ENCODE measurements at places on chromosomes 5 and 9. TPM values are rescaled to one million over a fixed set of nuclear protein-coding genes. Genes with fewer than 3 reads are reported as not detected.

DNAH5 gene
- total RNA-seq, result not detected

QRFP gene
- total RNA-seq, result not detected

IFNA10 gene
- not detected for total RNA-seq

TMOD1 gene
- total RNA-seq, result 0.35 TPM

CTSV gene
- total RNA-seq, result 0.46 TPM

ESM1 gene
- total RNA-seq, result not detected

CHSY3 gene
- not detected for total RNA-seq

PCDHGC4 gene
- not detected for total RNA-seq

PTGS1 gene
- not detected for total RNA-seq

ADCY2 gene
- total RNA-seq, result not detected

CDH6 gene
- not detected for total RNA-seq

IFNK gene
- not detected for total RNA-seq

MSX2 gene
- not detected for total RNA-seq

IFNA1 gene
- not detected for total RNA-seq

SYNPO gene
- total RNA-seq, result 0.05 TPM

GAPVD1 gene
- total RNA-seq, result 53.6 TPM

F2RL1 gene
- 0.89 TPM for total RNA-seq

NEUROG1 gene
- not detected for total RNA-seq

MIGA2 gene
- 33.8 TPM for total RNA-seq

FAXDC2 gene
- not detected for total RNA-seq

FXN gene
- 27.2 TPM for total RNA-seq

CSF2 gene
- total RNA-seq, result 4.7 TPM

DNM1 gene
- 1.0 TPM for total RNA-seq

PRSS3 gene
- total RNA-seq, result not detected

CYLC2 gene
- not detected for total RNA-seq

CCDC152 gene
- 5.2 TPM for total RNA-seq

GLDC gene
- 0.69 TPM for total RNA-seq

NDUFA8 gene
- total RNA-seq, result 33.7 TPM

KLF4 gene
- 0.25 TPM for total RNA-seq

PPP1R26 gene
- 0.67 TPM for total RNA-seq

S1PR3 gene
- 0.15 TPM for total RNA-seq

SGCD gene
- not detected for total RNA-seq

DDX46 gene
- total RNA-seq, result 73.6 TPM

ARHGEF39 gene
- total RNA-seq, result 11.8 TPM

KCTD16 gene
- total RNA-seq, result 0.15 TPM

PCDHGA5 gene
- 0.05 TPM for total RNA-seq

CLTA gene
- 158 TPM for total RNA-seq

SLC22A4 gene
- total RNA-seq, result not detected

SPAG8 gene
- total RNA-seq, result 2.5 TPM

BTF3 gene
- total RNA-seq, result 693 TPM

CYSRT1 gene
- total RNA-seq, result 0.35 TPM

FAM221B gene
- not detected for total RNA-seq

RBM18 gene
- total RNA-seq, result 23.6 TPM

CNTLN gene
- 1.9 TPM for total RNA-seq

SMC5 gene
- 36.3 TPM for total RNA-seq

VLDLR gene
- 3.7 TPM for total RNA-seq

PRRT1B gene
- not detected for total RNA-seq

LRRC26 gene
- total RNA-seq, result not detected

CCDC171 gene
- 1.3 TPM for total RNA-seq

SPINK13 gene
- total RNA-seq, result not detected

FPGS gene
- 66.7 TPM for total RNA-seq

ADAMTS13 gene
- 2.3 TPM for total RNA-seq

FOXD4 gene
- 0.71 TPM for total RNA-seq

NUTM2G gene
- not detected for total RNA-seq

PTGR1 gene
- 0.25 TPM for total RNA-seq

TRIP13 gene
- total RNA-seq, result 33.4 TPM

Data from activated CD4-positive, alpha-beta T cell treated with anti-CD3 and anti-CD28 coated beads, Interleukin-2, amount 10 ng/mL, durations not matched to agents 7 days and 5 days (primary cell).